ENCODE measurements at places on chromosomes 13 and 19.

GRCh38 chr13:73903561-73903960 is 230.6 kb downstream of the KLF12 start:
- DNase-seq: no peak

- no peak for DNase-seq
Measured at GRCh38 chr13:21938168-21938567, 267.3 kb downstream of the FGF9 start.

DNA sequence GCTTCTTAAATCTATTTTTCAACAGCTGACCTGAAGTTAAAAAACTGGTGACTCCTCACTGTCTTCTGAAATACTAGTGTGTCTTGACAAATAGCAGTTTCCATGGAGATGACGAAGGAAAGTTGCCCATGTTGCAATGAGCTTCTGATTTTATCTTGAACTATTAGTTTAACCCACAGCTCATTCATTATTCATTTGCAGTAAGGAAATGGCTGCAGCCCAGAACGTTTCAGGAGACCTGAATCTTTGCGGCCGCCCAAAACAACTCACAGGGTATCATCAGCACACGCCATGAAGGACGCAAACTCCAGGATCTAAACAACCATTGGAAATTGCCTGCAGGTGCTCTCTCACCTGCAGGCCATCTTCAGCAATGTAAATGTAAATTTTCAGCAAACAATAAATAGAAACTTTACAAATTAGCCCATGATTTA is 142.5 kb downstream of the DCLK1 start:
- peak; percentile 92 for DNase-seq

DNA sequence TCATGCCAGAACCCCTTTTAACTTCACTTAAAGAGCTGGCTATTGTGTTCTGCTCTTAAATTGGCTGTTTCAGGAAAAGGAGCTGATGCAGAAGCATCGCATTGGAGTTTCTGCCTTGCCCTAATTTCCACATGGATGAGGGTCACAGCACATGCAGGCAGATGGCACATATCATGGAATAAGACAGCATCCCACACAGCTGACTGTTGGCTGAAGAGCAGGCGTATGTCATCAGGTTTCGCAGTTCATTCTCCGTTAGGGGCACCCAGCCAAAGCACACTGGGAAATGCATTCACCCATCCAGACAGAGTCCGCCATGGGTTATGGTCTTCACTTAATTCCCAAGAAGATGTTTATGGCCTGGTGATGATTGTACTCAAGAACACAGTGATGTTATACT is 572.5 kb downstream of the LIG4 start:
- peak; percentile 6 for DNase-seq

- DNase-seq: no peak
Measured at GRCh38 chr19:28358633-28359032, 854.3 kb downstream of the UQCRFS1 start.

GRCh38 chr19:18635831-18636182 is 1.0 kb upstream of the KLHL26 start:
- DNase-seq: no peak

DNA sequence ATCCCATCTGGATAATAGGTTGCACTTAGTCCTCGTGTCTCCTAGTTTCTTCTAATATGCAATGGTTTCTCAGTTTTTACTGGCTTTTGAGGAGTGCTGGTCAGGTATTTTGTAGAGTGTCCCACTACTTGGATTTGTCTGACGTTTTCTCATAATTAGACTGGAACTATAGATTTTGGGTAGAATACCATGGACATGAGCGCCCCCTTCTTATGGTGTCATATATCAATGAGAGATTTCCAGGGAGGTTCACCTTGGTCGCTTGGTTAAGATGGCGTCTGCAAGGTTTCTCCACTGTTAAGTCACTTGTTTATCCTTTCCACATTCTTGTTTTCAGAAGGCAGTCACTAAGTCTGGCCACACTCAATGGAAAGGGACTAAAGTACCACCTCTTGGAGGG is 6.7 kb downstream of the SOHLH2 start:
- DNase-seq: peak; percentile 17

GRCh38 chr13:101530293-101530692 is 77.8 kb downstream of the ITGBL1 start:
- peak; percentile 27 for DNase-seq

GRCh38 chr13:23771956-23772355 is 117.2 kb downstream of the MIPEP start:
- peak; percentile 67 for DNase-seq

DNA sequence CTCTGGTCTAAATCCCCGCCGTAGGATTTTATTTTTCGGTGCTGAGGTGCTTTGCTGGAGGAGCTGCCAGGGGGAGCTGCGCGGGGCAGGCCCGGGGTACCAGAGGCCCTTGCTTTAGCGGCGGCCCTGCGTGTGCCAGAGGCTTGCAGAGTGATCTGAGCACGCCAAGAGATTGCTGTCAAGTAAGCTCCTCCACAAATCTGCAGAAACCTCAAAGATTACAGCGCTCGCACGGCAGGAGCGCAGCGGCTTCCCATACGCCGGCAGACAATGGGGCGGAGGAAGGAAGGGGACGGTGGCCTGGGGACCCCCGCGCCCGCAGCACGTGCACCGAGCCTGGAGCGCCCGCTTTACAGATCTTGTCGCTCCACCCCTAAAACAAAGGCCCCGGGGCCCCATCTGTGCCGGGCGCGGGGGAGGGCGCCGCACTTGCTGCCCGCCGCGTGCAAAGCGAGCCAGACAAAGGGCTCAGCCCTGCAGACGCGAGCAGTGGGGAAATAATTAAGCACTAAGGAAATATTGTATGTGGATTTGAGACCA is 9.1 kb upstream of the C19orf12 start:
- peak; percentile 16 for DNase-seq

- DNase-seq: peak; percentile 23
Measured at GRCh38 chr19:4730740-4731171, 7.1 kb upstream of the DPP9 start.

DNA sequence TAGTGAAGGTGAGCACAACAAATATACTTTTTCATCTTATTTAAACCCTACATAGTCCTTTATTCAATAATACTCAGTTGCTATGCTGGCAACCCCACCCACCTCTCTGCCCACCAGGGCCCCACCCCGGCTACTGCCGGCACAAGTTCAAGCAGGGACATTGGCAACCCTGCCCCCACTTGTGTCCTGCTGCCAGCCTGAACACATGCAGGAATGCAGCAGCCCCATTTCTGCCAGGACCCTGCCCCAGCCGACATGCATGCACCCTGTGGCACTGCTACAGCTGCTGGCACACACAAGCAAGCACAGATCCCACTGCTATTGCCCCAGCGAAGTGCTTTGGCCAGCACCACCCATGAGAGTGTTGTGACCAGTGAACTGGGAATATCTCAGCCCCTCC is 289.8 kb downstream of the COG6 start:
- DNase-seq: no peak

DNA sequence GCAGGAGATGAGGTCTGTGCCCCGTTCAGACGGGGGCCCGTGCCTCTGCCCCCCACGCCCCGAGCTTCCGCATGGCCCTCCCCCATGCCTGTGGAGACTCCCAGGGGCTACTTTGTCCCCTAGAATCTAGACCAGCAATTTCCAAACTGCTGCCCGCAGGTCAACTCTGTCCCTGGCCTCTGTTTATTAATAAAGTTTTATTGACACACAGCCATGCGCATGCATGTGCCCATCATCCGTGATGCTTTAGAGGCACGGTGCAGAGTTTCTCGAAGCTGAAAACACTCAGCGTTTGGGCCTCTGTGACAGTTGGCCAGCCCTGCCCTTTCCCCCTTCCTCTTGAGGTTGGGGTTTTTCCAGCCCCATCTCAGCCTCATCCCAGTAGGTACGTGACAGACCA is 140.0 kb downstream of the KDM4B start:
- DNase-seq: no peak

GRCh38 chr19:49362048-49362928 is at the start of gene TEAD2:
Gene TEAD2 (minus strand): TSS chr19:49362416. CDS start chr19:49360075, 2,341 bp downstream.
- peak; percentile 68 for DNase-seq

DNA sequence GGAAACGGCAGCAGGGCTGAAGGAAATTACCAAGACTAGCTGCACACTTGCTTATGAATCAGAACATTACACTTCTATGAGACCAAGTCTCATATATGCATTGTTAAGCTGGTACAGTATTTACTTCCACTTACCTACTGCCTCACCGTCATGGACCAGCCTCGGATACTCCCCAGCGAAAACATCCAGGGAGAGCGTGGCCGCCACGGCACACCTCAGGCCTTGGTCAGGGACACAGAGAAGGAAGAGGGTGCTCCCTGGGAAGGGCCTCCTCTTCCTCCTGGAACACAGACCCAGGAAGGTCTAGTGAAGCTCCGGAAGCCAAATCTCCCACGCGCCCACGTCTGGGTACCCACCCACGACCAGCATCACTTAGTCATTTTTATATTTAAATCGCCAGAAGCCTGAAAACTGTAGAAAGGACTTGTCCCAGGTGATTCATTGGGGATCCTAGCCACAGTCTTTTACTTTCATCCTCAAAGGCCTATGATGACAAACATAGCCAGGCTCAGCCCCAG is 24.4 kb upstream of the MTIF3 start:
- DNase-seq: no peak

Measured in cardiac fibroblast (primary cell).